ENCODE measurements at places on chromosomes 7 and 10.

- no peak for DNase-seq
These were observed 707 bp upstream of the C1GALT1 start for GRCh38 chr7:7181519-7182155.

DNA sequence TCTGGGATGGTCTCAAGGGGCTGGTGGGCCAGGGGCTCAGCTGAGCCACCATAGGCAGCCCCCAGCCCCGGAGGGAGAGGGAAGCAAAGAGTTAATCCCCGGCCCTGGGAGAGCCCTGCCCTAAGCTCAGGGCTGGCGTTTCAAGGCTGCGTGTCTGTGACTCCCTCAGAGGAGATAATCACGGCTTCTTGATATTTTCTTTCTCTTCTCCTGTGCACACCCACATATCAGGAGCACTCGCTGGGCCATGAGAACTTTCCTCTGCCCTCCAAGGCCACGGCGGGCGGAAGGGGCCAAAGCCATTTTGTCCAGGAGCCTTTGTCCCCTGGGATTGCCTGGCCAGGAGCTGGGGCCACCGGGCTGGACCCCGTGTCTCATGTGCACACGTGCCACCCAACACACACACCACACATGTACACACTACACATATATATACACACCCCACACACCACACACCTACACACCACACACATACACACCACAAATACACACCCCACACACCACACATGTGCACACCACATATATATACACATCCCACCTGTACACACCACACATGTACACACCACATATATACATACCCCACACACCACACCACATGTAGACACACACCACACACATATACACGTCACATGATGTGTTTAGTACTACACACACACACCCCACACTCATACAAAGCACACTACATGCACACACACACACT lies 16.9 kb downstream of the VENTX start:
- DNase-seq = no peak

DNA sequence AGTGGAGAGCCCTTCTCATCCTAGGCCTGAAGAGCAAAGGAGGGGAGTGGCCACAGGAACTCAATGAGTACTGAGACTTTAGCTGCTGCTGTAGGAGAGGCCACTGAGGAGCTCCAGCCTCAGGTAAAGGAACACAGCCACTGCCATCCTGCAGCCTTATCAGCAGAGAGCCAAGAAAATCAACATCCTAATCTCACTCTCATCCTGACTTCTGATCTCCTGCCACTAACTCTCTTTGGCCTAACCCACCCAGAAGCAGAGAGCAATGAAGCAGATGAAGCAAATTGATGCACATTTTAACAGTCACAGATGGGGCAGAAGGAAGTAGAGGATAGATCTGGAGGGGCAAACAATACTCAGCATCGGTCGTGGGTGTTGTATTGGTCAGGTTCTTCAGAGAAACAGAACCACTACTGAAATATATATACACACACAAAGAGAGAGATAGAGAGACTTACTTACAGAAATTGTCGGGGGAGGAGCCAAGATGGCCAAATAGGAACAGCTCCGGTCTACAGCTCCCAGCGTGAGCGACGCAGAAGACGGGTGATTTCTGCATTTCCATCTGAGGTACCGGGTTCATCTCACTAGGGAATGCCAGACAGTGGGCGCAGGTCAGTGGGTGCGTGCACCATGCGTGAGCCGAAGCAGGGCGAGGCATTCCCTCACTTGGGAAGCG lies 297.6 kb downstream of the MTERF1 start:
- DNase-seq = no peak

DNA sequence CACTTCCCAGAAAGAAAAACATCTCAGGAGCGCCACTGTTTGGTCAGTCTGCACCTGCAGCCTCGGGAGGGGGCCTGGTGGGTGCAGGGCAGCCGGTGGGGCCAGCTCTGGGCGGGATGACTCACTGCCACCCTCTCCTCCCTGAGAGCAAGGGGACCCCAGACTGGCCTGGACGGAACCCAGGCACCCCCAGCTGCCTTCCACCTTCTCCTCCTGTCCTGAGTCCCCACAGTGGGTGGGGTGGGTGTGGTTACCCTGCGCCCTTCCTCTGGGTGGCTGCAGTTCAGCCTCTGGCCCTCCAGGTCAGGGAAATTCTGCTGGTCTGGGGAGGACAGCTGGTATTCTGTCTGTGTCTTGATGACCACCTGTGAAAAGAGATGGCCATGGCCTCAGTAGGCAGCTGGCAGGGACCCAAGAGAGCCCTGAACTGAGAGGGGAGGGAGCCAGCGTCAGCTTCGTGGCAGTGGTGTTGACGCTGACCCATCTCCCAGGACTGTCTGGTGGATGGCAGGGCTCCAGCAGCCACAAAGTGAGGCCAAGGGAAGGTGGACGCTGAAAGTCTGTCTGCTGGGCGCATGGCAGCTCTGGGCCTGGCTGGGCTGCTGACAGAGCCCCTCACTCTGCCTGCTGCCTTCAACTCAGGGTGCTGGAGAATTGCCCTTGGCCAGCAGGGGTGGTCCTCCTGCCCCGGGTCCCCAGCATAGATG lies 8.9 kb downstream of the CALY start:
- no peak for DNase-seq

Measured in dorsolateral prefrontal cortex (tissue), 122 donors.